ENCODE measurements at places on chromosomes 7 and 10.

DNA sequence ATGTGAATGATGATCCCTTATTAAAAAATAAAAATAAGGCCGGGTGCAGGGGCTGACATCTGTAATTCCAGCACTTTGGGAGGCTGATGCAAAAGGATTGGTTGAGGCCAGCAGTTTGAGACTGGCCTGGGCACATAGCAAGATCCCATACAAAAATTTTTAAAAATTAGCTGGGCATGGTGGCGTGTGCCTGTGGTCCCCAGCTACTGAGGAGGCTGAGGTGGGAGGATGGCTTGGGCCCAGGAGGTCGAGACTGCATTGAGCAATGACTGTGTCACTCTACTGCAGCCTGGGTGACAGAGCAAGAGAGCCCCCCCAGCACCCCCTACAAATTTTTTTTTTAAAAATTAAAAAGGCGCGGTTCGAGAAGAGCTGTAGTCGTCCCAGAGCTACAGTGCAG is 1.2 kb upstream of the BRI3 start:
- DNase-seq: no peak

- no peak for DNase-seq
These were observed 116.0 kb downstream of the SLIT1 start for GRCh38 chr10:97069576-97070362.

DNA sequence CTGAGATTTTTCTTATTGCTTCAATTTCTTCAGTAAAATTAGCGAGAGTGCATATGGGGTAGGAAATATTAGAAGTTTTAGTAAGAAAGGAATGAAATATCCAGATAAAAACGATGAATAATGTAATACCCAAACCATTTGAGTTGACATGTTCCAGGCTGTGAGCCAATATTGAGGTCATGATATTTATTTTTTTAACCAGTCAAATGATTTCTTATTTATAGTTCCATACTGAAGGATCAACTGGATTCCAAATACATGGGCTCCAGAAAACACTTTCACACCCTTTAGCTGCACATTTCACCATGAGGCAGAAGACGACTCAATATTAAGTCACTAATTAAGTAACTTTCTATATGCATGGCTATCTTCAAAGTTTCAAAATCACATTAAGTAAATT is 312.5 kb downstream of the PPP1R3A start:
- no peak for DNase-seq

- DNase-seq: no peak
These were observed 2.7 kb upstream of the FRAT2 start for GRCh38 chr10:97336942-97337831.

GRCh38 chr10:35641676-35642034 is 441 bp downstream of the FZD8 start:
- DNase-seq: no peak

GRCh38 chr7:95047291-95047690 is 139.9 kb downstream of the PPP1R9A start:
- no peak for DNase-seq

DNA sequence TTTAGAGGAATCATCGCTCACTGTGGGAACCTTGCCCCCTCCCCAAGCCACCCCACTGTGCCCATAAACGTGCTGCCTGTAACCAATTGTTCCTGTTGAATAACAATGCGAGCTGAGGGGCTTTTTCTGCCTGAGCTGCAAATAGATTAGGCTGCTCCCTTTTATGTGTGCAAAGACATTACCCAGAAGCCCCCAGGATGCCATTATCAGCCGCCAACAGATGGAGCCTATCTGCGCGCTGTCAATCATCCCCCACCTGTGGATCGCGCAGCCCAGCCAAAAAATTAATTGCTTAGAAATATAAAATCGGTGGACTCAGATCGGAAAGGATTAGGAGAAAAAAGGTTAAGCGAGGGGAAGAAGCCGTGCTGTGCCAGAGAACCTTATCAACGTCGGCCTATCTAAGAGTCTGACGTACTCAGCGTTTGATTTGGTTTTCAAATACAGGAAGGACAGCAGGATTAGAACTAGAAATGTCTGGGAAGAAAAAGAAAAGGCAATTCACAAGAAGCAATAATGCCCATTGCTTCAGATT is 167.3 kb upstream of the MYO3A start:
- no peak for DNase-seq
